ENCODE measurements at places on chromosomes 13 and 19.

- DNase-seq: peak; percentile 62
Observed at GRCh38 chr13:76980075-76980718, 11.7 kb upstream of the CLN5 start.

GRCh38 chr13:40130871-40131636 is 475.6 kb downstream of the COG6 start:
- DNase-seq: no peak

- DNase-seq: no peak
Observed at GRCh38 chr13:93230261-93230855, 3.8 kb downstream of the GPC6 start.

GRCh38 chr13:110897521-110897920 is 17.3 kb downstream of the ANKRD10 start:
- DNase-seq: no peak

DNA sequence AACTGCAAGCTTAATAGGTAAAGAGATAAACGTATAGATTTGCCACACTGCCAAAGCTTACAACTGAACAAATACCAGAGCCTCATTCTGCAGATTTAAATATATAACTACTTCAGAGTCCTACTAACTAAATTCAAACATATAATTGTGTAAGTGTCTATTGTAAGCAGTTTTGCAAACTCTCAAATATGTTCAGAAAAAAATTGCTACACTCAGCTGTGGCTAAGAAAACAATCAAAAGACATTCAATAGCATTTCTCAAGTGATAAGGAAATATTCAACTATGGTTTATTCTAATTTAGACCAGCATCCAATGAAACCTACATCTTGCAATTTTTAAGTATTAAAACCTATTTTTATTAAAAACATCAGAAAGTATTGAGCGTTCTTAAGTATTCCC is 202.4 kb downstream of the KCTD12 start:
- DNase-seq: no peak

GRCh38 chr13:113979791-113980471 is 6.1 kb upstream of the C13orf46 start:
- no peak for DNase-seq

- DNase-seq: no peak
Observed at GRCh38 chr19:1665565-1666047, 13.2 kb upstream of the TCF3 start.

DNA sequence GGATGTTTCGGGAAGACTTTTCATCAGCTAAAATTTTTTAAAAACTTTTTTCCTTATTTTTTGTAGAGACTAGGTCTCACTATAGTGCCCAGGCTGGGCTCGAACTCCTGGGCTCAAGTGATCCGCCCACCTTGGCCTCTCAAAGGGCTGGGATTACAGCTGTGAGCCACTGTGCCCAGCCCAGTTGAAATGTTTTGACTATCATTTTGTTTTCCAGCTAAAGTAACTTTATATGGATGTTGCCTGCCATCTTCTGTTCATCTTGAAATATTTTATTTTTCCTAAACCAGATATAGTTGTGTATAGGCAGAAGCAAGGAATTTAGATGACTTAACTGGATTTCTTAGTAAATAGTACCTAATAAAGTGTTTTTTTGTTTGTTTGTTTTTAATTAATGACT is 7.0 kb downstream of the CAB39L start:
- DNase-seq: no peak

DNA sequence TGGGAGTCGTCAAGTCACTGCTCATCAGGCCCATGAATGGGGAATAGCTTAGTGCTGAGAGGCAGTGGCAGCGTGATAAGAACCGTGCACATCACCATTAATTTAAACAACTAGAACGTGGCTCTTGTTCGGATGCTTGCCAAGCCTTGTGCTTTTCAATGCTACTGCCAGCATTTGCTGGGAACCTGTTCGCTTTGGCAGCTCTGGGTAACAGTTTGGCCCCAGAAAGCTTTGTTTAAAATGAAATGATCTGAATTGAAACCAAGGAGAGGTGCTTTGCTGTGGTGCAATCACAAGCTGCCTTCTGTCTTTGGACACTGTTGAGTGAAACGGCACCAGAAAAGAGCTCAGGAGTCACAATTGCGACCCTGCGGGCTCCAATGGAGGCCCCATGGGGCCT is 53.5 kb upstream of the OLFM4 start:
- no peak for DNase-seq

GRCh38 chr19:54247106-54247930 is 4.7 kb upstream of the LILRA6 start:
- DNase-seq: no peak

GRCh38 chr19:21519488-21519887 is 14.1 kb downstream of the ZNF429 start:
- DNase-seq: no peak

GRCh38 chr13:40993987-40994386 is 25.1 kb downstream of the ELF1 start:
- no peak for DNase-seq

DNA sequence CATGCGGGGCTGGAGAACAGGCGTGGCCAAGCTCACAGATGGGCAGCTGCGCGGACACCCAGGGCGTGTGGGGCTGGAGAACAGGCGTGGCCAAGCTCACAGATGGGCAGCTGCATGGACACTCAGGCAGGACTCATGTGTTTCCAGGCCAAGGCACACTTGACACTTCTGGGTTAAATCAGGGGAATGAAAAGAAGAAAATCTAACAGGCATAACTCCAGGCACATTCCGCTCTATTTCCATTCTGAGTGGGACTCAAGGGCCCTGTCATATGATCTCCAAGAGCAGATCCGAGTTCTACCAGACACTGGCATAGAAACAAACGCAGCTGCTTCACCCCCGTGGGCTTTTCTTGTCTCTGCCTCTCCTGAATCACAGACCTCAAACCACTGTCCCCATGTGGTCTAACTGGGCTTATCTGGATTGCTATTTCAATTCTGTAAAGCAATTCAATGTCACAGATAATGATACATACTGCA is 17.4 kb upstream of the C13orf46 start:
- DNase-seq: no peak

- no peak for DNase-seq
Observed at GRCh38 chr13:111944171-111944583, 122.8 kb upstream of the SOX1 start.

GRCh38 chr13:102399791-102400674 is 1.8 kb downstream of the FGF14 start:
- no peak for DNase-seq

DNA sequence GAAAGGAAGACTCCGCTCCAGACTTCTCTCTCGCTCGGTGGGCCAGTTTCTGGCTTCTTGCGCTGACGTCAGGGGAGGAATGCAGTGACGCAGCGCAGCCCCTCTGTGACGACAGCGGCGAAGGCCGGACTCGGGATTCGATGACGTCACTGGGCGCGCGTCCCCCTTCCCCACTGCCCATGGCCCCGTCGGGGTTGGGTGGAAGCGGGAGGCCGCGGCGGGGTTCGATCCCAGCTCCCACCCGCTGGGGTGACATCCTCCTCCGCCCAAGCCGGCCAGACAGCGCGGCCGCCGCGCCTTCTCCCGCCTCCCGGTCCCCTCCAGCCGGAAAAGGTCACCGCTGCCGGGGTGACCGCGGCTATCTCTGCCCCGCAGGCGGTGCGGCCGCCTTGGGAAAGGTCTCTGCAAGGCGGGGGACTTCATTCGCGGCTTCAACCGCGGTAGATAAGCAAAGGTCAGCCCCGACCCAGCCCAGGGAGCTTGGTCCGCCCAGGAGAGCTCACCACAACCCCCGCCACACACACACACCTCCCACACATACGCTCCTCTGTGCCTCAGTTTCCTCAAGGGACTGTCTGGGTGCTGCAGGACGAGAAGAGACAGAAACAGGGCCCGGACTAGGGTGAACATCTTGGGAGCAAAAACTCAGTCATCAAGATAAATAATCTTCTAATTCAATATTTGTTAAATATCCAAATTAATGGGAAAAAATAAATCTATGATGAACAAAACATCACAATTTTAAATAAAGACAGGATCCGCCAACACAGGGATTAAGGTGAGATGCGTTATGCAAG is 844 bp upstream of the RFX1 start:
- DNase-seq: peak; percentile 93

DNA sequence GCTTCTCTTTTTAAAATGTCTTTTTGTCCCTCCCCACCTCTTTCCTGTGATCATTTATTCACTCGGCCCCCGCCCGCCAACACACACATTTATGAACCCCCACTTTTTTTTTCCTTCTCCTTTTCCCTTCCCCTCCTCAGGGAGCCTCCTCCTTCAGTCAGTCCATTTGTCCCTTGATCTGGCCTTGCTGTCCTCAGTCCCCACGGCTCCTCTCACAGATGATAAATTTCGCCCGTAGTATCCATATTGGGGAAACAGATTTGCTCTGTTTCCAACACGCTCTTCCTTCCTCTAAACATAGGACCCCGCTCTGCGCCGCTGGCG is 2.0 kb downstream of the GSX1 start:
- DNase-seq: no peak

- DNase-seq: no peak
Observed at GRCh38 chr19:55545443-55545842, at the start of gene SBK3. Gene SBK3 (minus strand): TSS chr19:55545543. CDS start chr19:55545543, 0 bp downstream.

DNA sequence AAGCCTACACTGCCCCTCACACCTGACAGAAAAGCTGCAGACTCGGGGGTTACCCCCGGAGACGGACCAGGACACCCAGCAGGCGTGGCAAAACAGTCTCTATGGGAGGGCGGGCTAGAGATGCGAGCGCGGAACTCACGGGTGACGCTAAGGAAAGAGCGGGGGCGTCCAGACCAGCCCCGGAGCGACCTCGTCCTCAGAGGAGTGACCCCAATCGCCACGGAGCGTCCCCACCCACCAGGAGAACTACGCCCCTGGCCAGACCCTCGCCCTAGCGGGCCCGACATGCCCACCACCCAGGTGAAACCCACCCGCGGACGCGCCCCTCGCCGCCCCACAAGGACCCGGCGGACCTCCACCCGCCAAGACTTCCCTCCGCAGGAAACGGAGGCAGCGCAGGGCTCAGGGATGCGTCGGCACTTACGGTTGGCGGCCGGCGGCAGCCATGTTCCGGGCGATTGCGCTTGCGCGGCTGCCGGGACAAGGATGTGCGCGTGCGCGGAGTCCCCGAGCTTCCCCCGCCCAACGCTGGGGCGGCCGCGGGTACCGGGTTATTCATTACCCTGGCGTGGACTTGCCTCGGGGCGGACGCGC is at the start of gene ZNF329:
Gene ZNF329 (minus strand): TSS at position 462 of the 594 bp plus-strand sequence. CDS start 21,286 bp downstream, outside the sequence.
- DNase-seq: peak; percentile 74

DNA sequence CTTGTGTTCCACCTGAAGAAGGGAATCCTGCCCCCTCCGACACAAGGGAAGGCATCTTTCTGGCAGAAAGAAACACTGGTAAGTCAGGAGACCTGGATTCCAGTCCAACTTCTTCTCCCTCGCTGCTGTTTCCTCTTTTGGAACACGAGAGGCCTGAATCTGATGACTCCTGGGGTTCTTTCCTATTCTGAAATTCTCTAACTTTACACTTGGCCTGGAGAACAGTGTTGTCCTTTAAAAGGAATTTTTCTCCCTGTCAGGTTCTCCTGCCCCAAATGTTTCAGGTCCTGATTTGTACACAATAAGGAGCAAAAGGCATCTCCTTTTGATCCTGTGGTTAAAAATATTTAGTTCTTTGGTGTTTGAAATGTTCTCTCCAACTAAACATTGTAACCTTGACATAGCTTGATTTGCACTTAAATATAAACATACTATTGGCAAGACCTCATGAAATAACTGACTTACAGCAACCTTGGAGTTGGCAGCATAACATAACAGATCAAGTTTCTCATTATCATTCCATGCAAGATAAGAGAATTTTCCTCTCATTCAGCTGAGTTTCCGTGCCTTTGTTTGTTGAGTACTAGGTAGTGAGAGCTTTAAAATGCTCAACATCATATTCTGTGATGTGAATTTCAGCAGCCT is 244.8 kb downstream of the COG6 start:
- DNase-seq: no peak

DNA sequence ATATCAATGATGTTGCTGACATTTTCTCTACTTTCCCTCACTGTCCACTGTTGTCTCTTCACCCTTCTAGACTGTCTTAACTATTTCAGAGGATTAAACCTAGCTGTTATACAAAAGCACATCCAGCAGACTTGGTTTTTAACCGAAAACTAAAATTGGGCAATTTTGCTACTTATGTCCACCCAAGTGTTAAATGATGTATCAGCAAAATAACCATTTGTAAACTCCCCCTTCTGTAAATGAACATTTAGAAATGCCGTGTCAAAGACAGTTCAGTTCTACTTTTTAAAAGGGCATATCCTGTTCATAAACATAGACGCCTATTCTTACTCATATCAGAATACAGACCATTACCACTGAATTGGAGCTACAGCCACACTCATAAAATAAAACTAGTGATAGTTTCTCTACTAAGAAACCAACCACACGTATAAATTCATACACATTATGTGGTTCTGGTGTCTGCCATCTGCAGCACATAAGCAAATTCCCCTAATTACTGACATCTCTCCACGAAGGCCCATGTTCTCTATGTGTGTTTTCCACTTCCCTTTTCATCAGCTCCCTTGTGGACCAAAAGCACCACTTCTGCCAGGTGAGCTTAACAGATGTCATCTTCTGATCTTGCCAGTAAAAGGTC is 1091.8 kb downstream of the PCDH9 start:
- no peak for DNase-seq

DNA sequence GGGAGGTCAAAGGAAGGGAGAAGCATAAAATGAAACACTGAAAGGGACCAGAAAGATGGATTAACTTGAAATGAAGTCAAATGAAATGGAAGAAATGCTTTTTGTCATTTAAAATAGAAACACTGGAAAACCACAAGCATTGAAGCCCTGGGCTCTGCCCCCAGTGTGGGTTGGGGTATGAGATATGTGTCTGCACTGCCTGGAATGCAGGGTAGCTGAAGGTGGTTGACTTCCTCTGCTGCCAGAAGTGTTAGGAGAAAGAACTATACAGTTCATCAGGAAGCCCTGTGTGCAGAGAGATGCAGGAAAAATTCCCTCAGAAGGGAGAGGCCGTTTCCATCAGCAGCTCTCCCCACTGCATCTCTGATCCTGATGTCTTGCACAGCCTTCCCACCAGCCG is 69.2 kb downstream of the DHRS12 start:
- no peak for DNase-seq

DNA sequence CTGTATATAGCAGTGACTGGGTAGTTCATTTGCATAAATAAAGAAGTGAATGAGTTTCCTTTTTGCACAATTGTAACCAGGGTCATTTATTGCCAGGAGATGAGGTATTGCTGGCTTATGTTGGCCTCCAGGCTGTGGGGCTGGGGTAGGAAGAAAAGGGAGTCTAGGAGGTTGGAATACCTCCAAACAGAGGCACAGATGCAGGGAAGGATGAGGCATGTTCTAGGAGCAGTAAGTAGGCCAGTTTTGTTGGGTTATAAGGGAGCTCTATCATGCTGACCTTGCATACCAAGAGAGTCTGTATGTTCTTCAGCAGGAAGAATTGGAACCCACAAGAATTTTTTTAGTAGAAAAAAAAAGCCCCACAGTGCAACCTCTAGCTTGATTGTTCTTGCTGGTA is 17.2 kb upstream of the CYSLTR2 start:
- DNase-seq: no peak

- DNase-seq: no peak
Observed at GRCh38 chr19:38683393-38684077, 36.1 kb downstream of the ACTN4 start.

- no peak for DNase-seq
Observed at GRCh38 chr19:2145831-2146241, 5.5 kb downstream of the AP3D1 start.
